Lung (tissue), 17 donors: ENCODE measurements at places on chromosomes 3 and 15. TPM values are rescaled to one million over a fixed set of nuclear protein-coding genes. Genes with fewer than 3 reads are reported as not detected.

NEO1 gene
- 70.8 TPM for total RNA-seq

GRCh38 chr3:172140499-172141391 lies 101.4 kb downstream of the FNDC3B start:
- peak; percentile 51 for DNase-seq

DNA sequence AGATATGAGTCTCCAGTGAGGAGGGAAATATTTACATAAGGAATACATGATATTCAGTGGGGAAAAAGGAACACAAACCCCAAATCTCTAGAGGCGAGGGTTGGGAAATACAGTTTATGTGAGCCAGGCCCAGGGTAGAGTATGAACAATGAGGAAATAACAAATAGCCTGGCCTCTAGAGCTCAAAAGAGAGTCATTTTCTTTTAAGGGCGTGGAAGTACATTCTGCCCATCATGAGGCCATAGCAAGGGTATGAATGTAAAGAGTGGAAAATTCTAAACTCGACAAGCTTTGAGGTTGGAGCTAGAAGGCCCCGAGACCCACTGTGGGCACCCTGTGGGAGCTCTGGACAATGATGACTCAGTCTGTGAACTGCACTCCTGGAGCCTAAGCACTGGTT lies 27.8 kb upstream of the IGF2BP2 start:
- DNase-seq, result no peak

- DNase-seq, result no peak
These were observed 2.6 kb downstream of the SLMAP start for GRCh38 chr3:57758686-57759085.

DNA sequence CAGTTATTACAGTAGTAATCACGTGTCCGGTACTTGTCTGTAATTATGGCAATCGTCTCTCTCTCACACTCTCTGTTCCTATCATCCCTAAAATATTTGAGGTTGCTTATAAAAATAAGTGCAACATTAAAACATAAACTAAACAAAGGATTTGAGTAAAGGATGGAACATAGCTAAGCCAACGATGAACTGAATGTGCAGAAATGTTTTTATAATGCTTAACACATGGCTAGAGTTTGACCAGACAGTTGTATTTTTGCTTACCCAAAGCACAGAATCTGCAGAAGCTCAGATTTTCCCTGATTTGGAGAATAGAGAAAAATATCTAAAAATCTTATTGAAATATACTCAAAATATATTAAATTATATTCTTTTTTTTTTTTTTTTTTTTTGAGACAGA lies 1030.9 kb downstream of the NAALADL2 start:
- no peak for DNase-seq
